ENCODE measurements at places on chromosomes 1 and 21. TPM values are rescaled to one million over a fixed set of nuclear protein-coding genes. Genes with fewer than 3 reads are reported as not detected.

ZNF436 gene
- 24.6 TPM for total RNA-seq

GRCh38 chr21:32641710-32642698 is 29.8 kb upstream of the CFAP298 start:
- DNase-seq: no peak

- DNase-seq: peak; percentile 56
Measured at GRCh38 chr1:231702804-231703203, 76.2 kb downstream of the DISC1 start.

DNA sequence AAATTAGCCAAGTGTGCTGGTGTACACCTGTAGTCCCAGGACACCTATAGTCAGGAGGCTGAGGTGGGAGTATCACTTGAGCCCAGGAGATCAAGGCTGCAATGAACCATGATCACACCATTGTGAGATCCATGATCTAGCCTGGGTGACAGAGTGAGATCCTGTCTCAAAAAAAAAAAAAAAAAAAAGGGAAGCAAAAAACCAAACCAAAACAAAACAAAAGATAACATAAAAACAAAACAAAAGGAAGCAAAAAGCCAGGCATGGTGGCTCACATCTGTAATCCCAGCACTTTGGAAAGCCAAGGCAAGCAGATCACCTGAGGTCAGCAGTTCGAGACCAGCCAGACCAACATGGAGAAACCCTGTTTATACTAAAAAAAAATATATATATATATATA is 9.4 kb upstream of the AKR1A1 start:
- no peak for DNase-seq

GRCh38 chr1:198273748-198274295 is 117.0 kb downstream of the NEK7 start:
- no peak for DNase-seq

LGALS8 gene
- total RNA-seq: 54.8 TPM

LCK gene
- total RNA-seq: 0.43 TPM

DNA sequence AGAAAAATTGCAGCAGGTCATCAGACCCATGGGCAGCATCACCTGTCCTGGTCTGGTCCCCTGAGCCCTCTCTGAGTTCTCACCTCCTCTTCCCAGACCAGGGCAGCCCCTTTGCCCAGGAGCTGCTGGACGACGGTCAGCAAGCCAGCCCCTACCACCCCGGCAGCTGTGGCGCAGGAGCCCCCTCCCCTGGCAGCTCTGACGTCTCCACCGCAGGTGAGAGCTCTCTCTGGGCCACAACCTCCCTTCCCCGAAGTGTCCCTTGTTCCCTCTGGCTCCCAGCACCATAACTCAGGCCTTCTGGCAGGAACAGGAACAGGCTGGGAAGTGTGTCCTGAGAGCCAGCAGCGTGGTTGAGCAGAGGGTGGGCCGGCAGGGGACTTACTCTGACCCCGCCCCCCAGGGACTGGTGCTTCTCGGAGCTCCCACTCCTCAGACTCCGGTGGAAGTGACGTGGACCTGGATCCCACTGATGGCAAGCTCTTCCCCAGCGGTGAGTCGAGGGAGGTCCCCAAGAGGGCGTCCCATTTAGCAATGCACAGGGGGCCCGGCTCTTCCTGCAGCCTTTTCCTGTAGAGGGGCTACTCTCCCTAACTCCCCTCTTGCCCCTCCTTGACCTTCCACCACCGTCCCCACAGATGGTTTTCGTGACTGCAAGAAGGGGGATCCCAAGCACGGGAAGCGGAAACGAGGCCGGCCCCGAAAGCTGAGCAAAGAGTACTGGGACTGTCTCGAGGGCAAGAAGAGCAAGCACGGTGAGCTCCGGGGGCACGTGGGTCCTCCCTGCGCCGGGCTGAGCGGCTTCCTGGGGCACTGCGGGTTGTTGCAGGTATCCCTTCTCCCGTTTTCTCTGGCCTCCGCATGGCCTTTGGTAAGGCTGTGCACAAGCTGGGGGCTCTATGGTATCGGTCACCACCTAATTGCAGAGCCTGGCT is 2.4 kb downstream of the ELF3 start:
- no peak for DNase-seq

DNA sequence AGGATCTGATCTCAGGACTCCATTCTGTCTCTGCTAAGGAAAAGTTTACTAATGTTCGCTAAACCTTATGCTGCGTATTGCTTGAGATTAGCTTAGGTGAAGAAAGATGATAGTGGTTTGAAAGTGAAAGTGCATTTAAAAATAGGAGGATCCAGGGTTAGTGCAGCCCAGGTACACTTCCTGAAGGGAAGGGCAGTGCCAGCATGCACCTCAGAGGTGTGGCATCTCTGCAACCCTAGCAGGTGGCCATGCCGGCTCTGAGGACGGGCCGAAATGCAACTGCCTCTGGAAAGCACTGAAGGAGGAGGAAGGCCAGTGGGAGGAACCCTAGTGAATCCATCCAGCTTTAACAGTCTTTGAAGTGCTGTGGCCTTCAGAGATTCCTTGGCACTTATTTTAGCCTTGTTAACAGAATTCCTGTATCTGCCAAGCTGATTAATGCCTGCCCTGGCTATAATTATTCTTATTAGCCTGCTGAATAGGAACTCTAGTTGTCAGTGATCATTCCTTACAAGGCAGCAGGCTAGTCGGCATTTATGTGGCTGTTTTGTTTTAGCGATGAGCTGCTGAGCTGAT is 5.5 kb downstream of the PTGFRN start:
- no peak for DNase-seq

DNA sequence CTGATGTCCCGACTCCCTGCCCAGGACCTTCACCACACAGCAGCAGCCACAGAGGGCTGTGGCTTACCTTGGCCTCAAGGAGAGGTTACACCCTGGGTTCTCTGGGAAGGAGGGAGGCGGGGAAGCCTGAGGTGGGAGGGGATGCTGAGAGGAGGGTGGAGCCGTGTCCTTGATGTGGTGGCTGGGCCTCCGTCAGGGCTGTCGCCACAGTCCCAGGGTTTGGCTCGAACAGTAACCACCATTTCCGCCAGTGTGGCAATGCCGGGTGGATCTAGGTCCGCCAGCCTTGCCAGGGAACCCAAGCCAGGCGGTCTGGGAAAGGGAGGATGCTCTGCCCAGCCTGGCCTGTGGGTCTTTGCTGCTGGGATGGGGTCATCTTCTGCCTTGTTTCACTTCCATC is 18.4 kb upstream of the CDCA8 start:
- DNase-seq: no peak

GRCh38 chr1:145962157-145963102 is 1.9 kb downstream of the ANKRD34A start:
- DNase-seq: no peak

- peak; percentile 23 for DNase-seq
Measured at GRCh38 chr1:11594222-11594621, 60.0 kb downstream of the FBXO2 start.

- no peak for DNase-seq
Measured at GRCh38 chr1:10825592-10825991, 29.1 kb upstream of the CASZ1 start.

DNA sequence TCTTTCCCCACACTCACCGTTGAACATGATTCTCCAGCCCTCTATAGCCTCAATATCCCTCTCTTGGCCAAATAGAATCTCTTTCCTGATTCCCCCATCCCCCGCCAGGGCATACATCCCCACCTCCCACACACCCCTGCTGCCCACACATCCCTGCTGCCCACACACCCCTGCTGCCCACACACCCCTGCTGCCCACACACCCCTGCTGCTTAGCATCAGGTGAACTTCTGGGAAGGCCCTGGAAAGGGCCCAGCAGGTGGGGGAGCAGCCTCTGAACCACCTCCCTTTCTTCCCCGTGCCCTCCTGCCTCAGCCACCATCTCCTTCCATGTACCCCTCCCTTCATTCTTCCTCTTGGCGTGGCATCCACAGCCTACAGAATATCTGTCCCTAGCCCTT is 15.9 kb upstream of the IFNLR1 start:
- DNase-seq: no peak

DNA sequence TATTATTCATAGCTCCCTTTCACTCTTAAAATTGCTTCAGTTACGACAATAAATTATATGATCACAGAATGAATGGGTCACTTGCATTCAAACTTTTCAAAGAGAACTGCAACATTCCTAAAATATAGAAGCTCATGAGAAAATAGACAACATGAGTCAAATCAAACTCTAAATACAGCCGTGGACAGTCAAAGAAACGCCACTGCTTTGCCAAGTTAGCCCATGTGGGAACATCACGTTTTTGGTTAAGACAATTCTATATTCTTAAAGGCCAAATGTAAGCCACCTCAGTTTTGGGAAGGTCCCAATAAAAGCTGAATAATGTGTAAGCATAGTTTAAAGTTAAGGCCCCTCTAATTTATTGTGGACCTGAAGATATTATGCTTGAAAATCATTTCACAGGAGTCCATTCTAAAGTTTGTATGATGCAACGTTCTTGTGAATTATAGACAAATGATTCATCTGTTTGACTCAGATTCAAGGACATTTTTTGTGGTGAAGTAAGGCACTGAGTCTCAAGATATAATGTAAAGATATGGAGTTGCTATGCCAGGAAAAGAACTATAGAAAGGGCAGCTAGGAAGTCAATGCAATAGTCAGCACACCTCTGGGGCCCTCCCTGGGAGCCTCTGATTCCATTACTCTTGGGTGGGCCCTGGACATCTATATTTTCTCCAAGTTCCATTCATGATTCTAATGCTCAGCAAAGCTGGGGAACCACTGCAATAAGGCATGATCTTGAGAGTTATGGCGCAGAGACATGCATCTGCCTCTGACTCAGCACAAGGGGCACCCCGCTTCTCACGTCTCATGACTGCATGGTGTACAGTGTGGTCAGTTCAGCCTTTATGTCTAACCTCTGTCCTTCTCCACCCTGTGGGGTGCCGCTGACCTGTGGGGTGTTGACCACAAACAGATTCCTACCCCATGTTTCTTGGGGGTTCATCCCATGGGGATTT is 33.9 kb downstream of the ETS2 start:
- DNase-seq: peak; percentile 96

TSPAN1 gene
- 0.43 TPM for total RNA-seq

- DNase-seq: no peak
Measured at GRCh38 chr21:42701706-42702456, 48.5 kb downstream of the PDE9A start.

ROR1 gene
- total RNA-seq: 10.3 TPM

- DNase-seq: peak; percentile 33
Measured at GRCh38 chr1:203860396-203861025, 888 bp upstream of the SNRPE start.

- DNase-seq: no peak
Measured at GRCh38 chr21:40846103-40846502, 855 bp downstream of the DSCAM start.

DNA sequence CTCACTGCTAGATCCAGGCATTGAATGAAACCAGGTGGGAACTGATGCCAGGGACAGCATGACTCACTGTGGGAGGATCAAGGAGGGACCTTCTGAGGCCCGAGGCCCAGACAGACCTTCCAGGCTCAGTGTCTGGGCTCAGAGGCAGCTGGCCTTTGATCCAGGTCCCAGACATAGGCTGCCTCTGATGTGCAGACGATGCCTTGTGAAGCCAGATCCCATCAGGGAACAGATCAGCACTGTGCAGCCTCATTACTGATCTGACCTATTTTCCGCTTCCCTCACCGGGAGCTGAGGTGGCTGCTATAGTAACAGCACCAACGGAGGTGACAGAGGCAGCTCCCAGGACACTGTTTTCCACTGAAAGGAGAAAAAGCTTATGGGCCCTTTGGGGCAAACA is 399.5 kb downstream of the MATN1 start:
- DNase-seq: no peak

DNA sequence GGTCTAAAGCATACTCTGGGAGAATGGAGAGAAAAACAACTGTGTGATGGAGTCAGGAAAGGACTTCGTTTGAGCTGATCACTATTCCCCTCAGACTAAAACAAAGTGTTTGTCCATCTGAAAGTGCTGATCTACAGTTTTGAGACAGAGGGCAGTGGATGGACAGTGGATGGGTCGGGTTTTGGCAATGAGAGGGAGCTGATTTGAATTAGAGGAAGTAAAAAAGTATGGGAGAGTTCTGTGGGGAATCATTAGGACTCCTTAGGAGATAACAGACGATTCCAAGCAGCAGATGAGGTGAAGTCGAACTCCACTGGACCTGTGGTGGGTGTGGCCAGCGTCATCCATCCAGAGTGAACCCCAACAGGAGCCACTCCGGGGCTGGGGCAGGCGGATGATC is 62.3 kb downstream of the PTGS2 start:
- DNase-seq: no peak

SHISAL2A gene
- not detected for total RNA-seq

ADGRL4 gene
- 4.7 TPM for total RNA-seq

- DNase-seq: no peak
Measured at GRCh38 chr1:232873931-232874330, 68.7 kb downstream of the MAP10 start.

- no peak for DNase-seq
Measured at GRCh38 chr1:187853505-187853904, 1024.8 kb downstream of the PLA2G4A start.

- DNase-seq: no peak
Measured at GRCh38 chr1:217090060-217090911, 367.1 kb upstream of the ESRRG start.

WNT2B gene
- 2.6 TPM for total RNA-seq

ENAH gene
- 135 TPM for total RNA-seq

DNA sequence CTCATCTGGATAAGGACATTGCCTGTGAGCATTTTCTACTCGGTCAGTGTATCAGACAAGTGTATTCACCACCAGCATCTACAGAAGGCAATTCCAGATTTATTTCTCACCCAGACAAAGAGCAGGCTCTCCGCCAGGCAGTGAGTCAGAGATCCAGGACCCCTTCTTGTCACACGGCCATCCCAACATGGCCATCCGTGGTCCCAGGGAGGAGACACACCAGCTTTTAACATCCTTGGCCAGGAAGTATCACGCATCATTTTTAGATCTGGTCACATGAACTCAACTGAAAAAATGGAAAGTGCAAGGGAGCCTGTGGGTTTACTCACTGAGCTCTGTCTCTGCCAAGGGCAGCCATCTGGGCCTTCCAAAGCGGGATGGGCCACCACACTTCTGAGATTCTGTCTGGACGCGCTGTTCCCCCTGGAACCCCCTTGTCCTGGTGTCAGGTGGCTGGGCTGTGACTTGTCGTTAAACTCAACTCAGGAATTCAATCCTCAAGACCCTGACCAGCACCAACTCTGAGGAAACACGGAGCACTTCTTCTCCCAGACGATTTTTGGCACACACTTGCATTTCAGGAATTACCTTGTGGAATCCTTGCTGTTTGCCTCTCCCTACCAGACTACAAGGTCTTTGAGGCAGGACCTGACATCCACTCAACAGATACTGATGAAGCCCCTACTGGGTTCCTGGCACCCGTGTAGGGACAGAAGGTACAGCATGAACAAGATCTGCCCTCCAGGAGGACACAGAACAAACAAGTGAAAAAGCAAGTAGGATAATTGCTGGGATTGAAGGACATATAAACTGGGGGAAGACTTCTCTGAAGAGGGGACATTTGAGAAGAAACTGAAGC is 21.6 kb upstream of the CCSAP start:
- no peak for DNase-seq

METTL13 gene
- 13.0 TPM for total RNA-seq

NBPF4 gene
- under 0.01 TPM for total RNA-seq

Data from fibroblast of villous mesenchyme (primary cell).